Kidney tubule cell (primary cell): ENCODE measurements at places on chromosomes 1 and 21.

DNA sequence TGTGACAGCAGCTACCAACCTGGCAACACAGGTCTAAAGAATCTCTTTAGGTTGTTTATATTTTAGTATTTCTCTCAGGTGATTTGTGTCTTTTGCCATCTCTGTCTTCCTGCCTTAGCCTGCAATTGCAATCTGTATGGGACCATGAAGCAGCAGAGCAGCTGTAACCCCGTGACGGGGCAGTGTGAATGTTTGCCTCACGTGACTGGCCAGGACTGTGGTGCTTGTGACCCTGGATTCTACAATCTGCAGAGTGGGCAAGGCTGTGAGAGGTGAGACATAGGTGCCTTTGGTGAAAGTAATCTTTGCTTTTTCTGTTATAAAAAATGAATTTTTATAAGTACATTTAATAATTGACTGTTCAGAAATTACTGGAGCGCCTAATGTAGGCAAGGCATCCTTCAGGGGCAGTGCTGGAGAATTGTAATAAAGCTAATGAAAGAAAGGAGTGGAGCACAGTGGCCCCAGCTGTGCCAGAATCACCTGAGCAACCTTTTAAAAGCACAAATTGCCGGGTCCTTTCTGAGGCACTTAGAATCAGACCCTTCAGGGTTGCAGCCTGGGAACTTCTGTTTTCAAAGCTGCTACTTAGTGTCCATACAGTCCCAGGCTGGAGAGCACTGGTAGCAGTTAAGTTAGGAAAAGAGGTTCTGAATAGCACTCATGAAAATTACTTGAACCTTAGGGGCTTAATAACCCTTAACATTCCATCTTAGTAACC lies 60.6 kb upstream of the LAMC2 start:
- no peak for DNase-seq

DNA sequence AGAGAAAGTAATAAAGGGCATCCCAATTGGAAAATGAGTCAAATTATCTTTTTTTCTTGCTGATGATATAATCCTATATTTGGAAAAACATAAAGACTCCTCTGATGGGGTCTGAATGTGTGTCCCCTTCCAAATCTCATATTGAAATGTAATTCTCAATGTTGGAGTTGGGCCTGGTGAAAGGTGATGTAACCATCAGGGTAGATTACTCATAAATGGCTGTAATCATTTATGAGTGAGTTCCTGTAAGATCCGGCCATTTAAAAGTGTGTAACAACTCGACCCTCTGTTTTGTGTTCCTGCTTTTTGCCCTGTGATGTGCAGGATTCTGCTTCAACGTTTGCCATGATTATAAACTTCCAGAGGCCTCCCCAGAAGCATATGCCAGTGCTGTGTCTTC lies 44.3 kb upstream of the MAP1LC3C start:
- DNase-seq = peak; percentile 13

- DNase-seq = peak; percentile 45
Observed at GRCh38 chr1:93908394-93909145, 660 bp downstream of the GCLM start.

- DNase-seq = no peak
Observed at GRCh38 chr1:1756661-1757421, 21.4 kb downstream of the NADK start.

DNA sequence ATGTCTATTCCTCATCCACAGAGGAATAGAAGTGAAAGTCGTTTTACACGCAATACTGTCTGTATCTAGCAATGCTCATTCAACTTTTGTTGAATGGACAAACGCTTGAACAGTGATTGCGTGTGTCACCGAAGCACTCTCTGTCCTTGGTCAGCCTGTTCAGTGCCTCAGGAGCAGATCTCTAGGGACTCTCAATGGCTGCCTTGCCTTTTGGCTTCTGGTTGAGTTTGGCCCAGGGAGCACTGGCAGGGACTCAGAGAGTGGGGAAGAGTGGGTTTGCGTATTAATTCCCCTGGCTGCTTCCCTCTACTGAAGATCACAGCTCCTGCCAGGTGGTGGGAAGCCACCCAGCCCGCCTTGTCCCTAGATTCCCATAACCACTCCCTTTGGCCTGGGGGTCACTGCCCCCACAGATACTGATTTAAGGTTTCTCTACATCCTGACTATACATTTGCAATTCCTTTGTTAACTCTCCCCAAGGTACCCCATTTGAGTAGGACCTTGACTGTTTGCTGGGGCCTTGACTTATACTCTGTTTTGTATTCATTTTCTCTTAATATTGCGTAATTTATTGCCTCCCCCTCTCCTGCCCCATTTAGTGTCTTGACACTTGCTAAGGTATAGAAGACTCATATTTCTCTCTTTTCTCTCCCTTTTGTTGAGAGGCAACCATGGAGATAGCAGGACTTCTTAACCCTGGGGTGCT lies 61.7 kb upstream of the USP24 start:
- no peak for DNase-seq

DNA sequence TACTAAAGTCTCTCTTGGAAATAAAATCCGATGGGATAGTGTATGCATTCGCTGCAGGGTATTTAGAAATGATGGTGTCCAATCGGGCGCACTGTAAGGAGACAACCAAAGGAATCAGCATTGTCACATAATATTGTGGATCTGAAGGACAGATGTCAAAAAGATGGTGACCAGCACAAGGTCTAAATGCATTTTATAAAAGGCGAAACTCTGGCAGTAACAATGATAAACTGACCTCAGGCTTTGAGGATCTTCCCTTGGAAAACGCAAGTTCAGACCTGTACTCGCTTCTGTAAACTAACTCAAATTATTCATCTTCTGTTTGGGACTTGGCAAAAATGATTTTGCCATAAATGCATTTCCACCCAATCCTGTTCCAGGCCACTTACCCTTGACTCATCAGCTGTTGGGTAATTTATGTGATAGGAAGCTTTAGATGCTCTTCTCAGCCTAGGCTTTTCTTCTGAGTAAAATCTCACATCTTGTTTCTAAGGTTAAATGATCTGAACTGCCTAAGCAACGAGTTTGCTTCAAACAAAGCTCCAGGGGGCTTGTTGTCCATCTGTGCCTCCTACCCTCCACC lies 33.8 kb downstream of the STPG1 start:
- DNase-seq = peak; percentile 28

DNA sequence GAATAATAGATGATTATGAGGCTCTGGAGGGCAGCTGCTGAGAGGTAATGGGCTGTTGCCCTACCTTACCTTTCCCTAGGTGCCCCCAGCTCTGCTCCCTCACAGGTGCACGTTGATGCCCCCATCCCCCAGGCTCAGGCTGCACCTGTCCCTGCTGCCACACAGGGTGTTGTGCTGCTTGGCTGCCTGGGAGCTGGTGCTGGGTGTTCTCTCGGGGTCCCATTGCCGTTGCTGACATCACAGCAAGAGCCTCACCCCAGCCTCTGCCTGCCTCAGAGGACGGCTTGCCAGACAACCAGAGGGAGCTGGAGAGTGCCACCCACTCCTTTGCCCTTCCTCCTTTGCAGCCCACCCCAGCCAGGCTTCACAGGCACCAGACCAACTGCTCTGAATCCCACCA lies 31.4 kb upstream of the DMBX1 start:
- no peak for DNase-seq
